Activated T-helper 9 cell treated with anti-CD3 and anti-CD28 coated beads, Interleukin-2, amount 50 U/mL, for 16 hours (primary cell): ENCODE measurements at places on chromosomes 3 and 15.

- no peak for DNase-seq
These were observed 73.3 kb downstream of the USP13 start for GRCh38 chr3:179726075-179726699.

- no peak for DNase-seq
These were observed 313.3 kb downstream of the KBTBD8 start for GRCh38 chr3:67311440-67311839.

- DNase-seq = no peak
These were observed 269.2 kb downstream of the MECOM start for GRCh38 chr3:169394316-169394715.

GRCh38 chr3:188345223-188345622, 191.3 kb downstream of the LPP start:
- DNase-seq = no peak

DNA sequence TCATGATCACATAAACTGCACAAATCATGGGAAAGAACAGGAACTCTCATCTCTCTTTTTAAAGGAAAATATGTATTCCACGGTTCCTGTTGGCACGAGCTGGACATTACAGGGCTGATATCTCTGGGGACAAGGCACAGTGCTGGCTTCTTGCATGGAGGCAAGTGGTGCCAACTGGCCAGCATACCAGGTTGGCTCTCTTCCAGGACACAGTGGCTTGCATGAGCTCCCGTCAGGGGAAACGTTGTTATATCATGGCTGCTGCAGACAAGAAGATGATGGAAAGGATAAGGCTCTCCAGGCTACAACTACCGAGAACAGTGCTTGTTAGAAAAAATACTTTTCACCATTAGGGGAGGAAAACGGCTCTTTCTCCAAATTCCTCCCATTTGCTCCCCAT, 283.9 kb downstream of the RORA start:
- DNase-seq = no peak

DNA sequence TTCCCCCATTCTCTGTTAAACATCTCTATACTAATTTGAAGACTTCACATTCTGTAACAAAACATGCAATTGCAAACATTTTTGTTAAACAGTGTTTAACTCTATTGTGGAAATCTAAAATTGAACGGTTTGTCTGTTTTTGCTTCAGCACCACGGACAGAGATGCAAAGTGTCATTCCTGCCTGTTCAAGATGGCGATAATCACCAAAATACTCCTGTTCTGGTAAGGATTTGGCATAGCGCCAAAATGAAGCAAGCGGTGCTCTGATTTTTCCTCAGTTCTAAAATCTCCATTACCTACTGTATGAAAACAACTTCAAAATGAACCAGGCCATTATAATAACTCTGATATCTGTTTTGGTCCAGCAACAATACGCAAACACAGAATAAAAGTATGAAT, 129.7 kb upstream of the TUSC7 start:
- no peak for DNase-seq

DNA sequence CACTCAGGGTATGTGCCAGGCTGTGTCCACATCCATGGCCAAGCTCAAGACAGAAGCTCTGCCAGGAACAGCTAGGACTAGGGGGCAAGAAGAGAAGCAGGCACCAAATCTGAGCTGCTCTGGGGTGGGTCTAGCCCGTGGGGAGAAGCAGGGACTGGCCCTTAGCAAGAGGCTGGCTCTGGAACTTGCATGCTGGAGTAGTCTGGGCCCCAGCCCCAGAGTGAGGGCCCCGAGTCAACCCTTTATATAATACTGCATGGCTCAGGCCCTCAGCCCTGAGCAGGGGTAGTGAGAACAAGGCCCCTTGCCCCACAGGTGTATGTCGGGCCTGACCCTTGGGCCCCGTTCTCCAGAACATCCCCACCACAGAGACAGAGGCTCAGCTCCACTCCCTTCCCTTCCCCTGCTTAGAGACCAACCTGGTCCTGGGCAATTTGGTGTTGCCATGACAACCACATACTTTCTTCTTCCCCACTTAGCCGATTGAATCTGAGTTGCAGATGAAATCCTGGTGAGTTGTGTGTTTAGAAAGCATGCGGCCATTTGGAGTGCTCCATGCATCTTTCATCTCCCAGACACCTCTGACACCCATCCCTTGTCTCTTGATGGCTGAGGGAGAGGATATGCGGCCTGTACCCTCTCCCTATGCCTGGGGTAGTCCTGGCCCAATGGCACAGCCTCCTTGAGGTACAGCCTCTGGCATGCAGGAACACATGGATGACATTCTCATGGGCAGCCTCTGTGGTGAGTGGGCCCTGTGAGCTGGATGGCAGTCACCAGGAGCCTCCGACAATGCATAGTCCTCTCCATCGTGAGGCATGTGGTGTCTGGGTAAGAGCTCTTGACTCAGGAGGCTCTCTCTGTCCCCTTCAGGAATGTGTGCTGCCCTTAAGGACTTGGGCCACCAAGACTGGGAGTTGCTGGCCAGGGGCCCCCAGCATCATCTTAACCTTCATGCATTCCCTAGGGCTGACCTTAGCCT, 29.2 kb upstream of the SFMBT1 start:
- DNase-seq = no peak

- no peak for DNase-seq
These were observed 39.5 kb downstream of the ANP32A start for GRCh38 chr15:68781217-68781616.

DNA sequence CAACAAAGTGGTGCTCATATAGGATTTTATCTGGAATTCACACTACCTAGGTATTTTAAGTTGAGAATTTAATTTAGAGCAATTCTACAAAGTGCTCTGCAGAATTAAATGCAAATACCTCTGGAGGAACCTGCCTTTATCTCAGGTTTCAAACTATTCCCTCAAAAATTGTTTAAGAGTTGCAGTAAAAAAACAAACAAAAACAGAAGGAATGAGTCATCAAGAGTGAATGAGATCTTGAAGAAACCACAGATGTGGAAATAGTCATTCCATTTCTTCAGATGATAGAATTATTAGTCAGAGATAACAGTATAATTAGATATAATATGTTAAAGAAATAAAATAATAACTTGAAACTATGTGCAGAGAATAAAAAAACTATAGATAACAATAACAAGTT, 80.8 kb upstream of the SCN5A start:
- no peak for DNase-seq

DNA sequence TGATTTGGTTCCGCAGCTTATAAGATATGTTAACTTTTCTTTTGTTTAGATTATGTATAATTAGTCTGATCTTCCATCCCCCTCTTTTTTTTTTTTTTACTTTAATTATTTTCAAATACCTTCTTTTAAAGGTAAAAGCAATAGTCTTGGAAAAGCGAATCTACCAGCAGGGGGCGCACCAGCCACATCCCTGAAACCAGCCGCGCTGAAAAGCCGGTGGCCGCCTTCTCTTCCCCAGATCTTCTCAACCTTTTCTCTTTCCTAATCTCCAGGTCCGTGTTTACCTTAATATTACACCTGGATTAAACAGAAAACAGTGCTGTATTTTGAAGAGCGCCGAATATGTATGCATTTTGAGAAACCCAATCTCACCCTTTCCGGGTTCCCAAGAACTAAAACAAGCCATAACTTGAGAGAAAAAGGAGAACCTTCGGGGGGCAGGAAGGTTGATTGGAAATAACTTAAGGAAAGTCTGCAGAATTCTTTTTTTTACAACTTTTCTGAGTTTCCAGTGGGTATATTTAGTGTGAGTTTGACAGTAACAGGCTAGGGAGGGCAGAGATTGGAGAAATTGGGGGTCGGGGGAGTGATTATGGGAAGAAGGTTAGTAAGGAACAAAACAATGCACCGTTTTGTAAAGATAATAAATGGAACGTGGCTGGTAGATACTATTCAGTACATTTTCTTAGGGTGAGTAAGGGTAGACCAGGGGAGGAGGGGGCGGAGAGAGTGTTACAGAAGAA, 2.0 kb upstream of the SOX2 start:
- no peak for DNase-seq

GRCh38 chr3:50028346-50028745, 60.4 kb upstream of the RBM5 start:
- DNase-seq = no peak

- DNase-seq = no peak
These were observed 53.9 kb upstream of the SLC9A9 start for GRCh38 chr3:143902210-143902609.

DNA sequence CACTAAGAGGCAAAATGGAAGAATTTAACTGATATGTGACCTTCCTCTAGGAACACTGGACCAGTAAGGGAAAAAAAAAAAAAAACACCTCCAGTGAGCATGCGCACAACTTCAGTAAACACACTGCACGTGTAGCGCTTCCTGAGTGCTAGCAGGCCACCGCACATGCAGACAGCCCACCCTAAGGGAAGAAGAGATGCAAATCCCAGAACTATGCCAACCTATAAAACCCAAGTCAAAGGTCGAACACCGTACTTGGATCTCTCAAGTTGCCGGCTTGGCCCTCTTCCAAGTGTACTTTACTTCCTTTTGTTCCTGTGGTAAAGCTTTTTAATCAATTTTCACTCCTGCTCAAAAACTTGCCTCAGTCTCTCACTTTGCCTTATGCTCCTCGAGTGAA, 64.5 kb upstream of the CADPS start:
- DNase-seq = no peak

DNA sequence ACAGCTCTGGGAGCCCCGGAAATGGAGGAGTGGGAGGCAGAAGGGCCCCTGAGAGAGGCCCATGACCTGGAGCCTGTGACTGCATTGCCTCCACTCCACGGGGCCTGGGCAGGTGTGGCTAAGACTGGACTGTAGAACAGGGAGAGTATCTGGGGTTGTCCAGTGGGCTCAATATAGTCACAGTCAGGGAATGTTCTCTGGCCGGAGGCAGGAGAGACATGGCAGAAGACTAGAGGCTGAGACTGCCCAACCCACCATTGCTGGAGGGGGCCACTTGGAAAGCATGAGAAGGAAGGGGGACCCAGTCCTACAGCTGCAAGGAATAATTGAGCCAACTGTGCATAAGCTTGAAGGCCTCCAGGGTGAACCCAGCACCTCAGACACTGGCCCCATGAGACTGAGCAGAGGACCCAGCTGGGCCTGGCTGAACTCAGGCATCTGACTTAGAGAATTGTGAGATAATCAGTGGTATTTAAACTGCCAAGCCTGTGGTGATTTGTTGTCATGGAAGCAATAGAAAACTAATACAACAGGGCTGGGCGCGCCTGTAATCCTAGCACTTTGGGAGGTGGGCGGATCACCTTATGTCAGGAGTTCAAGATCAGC, 33.1 kb downstream of the NIPA2 start:
- DNase-seq = no peak

DNA sequence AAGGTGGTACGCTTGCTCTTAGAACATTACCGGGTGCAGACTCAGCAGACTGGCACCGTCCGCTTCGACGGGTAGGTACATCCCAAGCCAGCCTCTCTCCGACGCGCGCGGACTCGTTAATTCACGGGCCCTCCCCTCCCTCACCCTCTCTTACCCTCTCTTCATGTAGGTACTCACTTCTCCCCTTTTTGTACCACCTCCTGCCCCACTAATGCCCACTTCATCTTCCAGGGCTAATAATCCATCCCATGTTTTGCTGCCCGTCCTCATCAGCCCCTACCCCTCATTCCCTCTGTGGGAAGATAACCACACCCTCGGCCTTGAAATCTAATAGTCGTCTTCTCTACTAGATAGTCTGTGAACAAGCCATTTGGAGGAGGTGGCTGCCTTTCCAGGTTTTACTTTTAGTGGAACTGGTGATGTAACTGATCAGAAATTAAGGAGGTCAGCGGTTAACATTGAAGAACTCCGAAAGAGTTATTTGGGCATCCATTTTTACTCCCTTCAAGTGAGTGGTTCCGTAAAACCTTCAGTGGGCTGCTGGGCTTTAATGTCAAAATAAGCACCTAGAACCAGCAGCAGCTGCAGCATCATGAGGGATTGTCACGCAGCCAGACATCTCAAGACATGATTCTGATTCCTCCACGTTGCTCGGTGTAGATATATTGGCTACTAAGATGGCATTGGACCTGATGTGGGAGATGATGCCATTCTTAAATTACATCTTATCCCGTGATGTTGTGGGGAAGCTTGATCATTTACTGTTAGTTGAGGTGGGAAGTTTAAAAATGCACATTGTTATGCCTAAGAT, 1.3 kb downstream of the FEM1B start:
- DNase-seq = no peak

DNA sequence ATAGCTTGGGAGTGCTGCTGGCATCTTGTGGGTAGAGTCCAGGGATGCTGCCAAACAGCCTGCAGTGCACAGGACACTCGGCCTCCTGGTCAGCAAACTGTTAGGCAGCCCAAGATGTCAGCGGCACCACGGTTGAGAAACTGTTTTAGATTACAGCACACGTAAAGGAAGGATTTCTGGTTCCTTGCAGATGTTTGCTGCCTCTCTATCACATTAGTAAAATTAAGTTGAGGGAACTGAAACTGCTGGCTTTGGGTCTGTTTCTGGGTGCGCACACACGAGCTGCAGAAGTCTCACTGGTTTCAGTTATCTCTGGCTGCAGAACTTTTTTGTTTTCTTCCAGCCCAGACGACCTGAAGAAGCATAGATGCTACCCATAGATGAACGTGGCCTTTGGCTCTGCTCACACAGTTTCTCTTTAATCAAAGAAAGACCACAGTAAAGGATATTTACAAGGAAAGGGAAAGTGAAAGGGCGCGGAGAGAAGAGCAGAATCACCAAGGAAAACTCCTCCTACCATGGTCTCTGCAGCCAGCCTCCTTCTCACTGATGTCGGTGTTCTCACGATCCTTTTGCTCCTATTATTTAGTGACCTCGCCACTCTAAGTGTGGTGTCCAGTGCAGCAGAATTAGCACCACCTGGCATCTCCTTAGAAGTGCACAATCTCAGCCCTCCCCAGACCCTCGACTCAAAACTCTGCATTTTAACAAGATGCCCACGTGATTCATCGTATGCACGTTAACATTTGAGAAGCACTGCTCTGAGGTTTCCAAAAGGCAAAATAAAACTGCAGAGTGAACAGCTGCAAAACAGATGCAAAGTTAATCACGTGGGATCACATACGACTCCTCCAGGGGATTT, 50.6 kb upstream of the AKAP13 start:
- DNase-seq = no peak

GRCh38 chr3:135238236-135238830, 443.3 kb downstream of the EPHB1 start:
- no peak for DNase-seq

DNA sequence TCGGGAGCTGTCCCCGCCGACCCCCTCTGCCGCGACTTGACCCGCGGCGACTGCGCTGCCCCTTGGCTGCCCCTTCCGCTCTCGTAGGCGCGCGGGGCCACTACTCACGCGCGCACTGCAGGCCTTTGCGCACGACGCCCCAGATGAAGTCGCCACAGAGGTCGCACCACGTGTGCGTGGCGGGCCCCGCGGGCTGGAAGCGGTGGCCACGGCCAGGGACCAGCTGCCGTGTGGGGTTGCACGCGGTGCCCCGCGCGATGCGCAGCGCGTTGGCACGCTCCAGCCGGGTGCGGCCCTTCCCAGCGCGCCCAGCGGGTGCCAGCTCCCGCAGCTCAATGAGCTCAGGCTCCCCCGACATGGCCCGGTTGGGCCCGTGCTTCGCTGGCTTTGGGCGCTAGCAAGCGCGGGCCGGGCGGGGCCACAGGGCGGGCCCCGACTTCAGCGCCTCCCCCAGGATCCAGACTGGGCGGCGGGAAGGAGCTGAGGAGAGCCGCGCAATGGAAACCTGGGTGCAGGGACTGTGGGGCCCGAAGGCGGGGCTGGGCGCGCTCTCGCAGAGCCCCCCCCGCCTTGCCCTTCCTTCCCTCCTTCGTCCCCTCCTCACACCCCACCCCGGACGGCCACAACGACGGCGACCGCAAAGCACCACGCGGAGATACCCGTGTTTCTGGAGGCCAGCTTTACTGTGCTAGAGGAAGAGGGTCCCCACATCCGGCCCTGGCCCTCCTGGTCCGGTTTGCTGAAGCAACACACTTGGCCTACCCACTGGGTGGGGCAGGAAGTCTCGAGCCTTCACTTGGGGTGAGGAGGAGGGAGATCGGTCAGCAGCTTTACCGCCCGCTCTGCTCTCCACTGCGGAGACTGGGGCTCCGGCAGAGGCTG, at the start of gene RASSF1:
TSS of gene RASSF1 (minus strand) at position 389 of the 882 bp plus-strand sequence. CDS start at position 358, 31 bp downstream.
- peak; percentile 50 for DNase-seq
